ENCODE measurements at places on chromosomes 2 and 18. TPM values are rescaled to one million over a fixed set of nuclear protein-coding genes. Genes with fewer than 3 reads are reported as not detected.

PROM2 gene
- total RNA-seq: 2.9 TPM

FAM117B gene
- total RNA-seq: 4.7 TPM

MYCN gene
- total RNA-seq: not detected

- no peak for DNase-seq
Measured at GRCh38 chr2:169254774-169255173, 107.6 kb downstream of the LRP2 start.

Measured in M059J (cell line).